ENCODE measurements at places on chromosomes 11 and 22.

- DNase-seq, result no peak
Measured at GRCh38 chr22:30887453-30887852, 81.1 kb downstream of the MORC2 start.

DNA sequence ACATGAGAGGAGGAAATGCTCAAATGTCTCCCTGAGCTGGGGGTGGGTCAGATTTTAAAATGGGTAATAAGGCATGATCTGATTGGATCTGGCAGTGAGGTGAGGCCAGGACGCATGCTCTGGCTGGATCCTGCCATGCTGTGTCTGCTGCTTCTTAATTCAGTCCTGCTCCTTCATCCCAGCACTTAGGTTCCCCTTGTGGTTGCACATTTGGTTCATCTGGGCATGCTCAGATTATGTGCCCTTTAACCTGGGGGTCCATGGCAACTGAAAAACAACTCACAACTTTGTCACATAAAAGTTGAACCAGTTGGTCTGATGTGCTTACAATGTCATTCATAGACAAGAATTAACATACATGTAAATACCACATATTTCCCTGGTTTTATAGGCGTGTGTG, 67.9 kb downstream of the PIWIL4 start:
- DNase-seq, result no peak

- DNase-seq, result no peak
Measured at GRCh38 chr11:91244912-91245311, 979.7 kb upstream of the FAT3 start.

DNA sequence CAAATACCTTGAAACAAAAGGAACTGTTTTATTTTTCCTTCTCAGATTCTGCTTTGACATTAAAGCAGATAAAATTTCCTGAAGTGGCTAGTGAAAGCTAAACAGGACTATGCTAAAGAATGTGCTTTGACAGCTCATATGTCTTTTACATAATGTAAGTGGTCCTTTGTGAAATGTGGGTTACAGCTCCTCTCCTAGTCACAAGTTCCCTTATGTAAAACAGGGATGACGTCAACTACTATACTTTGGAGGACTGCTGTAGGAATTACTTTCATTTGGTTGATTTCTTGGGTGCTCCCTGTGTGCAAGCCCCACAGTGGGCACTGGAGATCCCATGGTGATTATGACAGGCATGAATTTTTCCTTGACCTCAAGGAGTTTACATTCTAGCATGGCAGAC, 216.6 kb upstream of the NARS2 start:
- peak; percentile 52 for DNase-seq

- no peak for DNase-seq
Measured at GRCh38 chr11:86977441-86978050, 22.4 kb upstream of the FZD4 start.

DNA sequence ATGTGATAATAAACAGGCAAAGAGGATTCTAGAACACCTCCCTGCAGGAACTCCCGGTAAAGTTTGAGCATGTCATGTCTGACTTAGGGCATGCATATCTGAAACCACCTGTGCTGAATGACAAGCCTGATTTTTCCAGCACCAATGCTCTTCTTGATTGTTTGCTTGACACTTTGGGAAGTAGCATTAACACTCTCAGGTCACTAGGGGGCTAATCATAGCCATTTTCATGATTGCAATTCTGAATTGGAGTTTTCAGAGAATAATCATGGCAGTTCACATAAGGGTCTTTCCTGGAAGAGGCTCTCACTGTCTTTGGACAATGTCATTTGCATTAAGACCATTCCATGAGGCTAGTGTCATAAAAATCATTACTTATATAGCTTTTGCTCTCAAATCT, 234.4 kb upstream of the MTNR1B start:
- DNase-seq, result no peak

GRCh38 chr11:123454060-123454651, 24.1 kb downstream of the GRAMD1B start:
- no peak for DNase-seq

GRCh38 chr11:110100476-110101240, 7.5 kb downstream of the ZC3H12C start:
- DNase-seq, result no peak
